AG08396 (cell line): ENCODE measurements at places on chromosomes 11 and 22.

DNA sequence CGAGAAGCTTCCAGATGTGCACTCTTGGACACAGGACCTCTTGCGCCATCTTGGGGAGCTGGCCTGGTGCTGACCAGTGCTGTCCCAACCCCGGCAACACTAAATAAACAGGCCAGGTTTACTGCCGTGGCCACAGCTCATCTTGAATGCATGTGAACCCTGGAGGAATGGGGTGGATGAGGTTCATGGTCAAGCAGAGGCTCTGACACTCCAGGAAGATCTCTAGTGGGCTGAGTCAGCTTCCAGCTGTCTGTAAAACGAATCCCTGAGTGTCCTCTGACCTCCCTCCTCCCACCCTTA, 51.8 kb downstream of the ALX4 start:
- peak; percentile 42 for DNase-seq

- no peak for DNase-seq
These were observed 5.5 kb upstream of the SELENOH start for GRCh38 chr11:57735619-57736298.

DNA sequence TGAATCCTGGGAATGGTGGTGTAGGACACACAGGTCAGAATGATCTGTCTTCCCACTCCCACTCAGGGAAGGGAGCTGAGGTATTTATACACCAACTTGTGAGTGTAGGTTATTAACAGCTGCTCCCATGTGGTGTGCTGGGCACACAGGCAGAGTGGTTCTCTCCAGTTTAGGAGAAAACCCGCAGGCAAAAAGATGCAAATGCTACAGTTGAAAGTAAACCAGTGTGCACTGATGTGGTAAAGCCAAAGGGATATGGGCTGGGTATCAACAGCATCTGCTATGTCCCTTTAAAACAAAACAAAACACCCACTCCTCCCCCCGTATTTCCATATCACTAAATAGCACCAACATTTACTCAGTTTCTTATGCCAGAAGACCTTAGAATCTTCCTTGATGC, 75.4 kb upstream of the SYT13 start:
- no peak for DNase-seq

DNA sequence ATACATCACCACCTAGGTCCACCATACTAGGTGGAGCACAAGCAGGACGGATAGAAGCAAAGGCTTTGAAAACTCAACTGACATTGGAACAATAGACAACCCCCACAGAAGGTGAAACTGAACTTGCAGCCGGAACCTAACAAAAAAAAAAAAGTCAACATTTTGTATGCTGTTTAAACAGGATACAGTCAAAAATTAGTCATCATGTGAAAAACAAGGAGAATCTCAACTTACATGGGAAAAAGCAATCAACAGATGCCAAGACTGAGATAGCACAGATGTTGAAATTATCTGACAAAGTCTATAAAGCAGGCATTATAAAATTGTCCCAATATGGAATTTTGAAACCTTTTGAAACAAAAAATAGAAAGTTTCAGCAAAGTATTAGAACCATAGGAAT, 123.8 kb downstream of the RAB38 start:
- DNase-seq = no peak

DNA sequence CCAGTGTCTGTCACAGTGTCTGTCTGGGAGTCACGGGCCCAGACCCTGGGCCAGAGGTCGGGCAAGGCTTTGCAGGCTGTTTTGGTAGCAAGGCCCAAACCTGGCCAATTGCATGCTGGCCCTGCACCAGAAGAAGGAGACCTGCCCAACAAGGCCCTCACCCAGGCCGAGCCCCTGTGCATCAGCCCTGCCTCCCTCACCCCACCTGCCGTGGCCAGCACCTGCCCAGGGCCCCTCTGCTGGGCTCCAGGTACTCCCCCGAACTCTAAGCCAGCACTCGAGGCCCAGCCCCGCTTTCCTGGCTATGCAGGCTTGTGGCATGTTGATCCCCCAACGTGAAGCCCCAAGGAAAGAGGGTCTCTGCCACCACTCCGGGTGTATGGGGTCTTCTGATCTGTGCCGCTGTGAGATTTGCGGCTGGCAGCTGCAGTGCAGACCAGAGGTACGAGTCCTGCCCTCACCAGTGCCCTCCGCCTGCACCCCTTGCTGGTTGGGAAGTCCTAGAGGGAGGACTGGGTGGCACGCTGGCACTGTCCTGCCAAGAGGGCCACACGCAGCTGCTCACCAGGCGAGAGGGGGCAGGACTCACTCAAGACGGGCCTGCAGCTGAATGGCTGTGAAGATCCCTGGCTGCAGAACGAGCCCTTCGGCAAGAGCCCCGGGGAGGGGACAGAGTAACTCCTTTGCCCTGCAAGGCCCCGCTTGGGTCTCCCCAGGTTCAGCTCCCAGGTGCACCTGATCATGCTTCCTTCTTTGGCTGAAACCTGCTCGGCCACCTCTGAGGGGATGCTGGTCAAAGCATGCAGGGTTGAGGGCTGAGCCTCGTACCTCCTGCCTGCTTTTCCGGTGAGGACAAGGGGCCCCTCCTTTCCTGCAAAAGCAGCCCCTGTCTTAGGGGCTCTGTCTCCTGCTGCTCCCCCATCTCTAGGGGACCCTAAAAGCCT, 6.7 kb upstream of the SEPTIN5 start:
- DNase-seq = peak; percentile 2

DNA sequence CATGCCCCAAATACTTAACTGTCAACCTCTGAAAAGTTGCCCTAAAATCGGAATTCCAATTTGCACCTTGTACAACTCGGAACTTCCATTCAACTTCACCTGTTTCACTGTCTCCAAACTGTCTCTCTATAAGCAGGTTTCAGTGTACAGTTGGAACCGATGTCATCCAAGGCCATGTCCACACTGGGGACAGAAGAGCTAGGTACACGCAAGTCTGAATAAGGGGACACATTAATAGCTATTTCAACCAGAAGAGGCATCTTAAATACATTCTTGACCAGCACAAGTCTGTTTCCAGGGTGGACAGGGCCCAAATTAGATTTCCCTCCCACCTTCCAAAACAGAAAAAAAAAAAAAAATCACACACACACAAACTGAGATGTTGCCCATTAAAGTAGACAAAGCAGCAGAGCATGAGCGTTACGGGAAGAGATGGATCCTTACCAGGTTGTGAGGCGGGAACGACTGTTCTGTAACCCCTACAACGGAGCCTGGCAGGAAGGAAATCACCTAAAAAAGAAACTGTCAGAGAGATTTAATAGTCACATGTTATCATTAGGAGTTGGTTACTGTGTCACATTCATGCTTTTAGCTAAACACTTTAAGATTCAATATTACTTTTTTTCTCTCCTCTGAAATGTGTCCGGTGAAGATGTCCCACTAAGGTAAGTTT, 1.7 kb downstream of the CREBZF start:
- DNase-seq = peak; percentile 12

- DNase-seq = no peak
These were observed 133.1 kb upstream of the HSD17B12 start for GRCh38 chr11:43547430-43547831.
